ENCODE measurements at places on chromosomes 3 and 15.
A peak's percentile ranks its signal among the peaks of the same experiment; 100 is the strongest.

DNA sequence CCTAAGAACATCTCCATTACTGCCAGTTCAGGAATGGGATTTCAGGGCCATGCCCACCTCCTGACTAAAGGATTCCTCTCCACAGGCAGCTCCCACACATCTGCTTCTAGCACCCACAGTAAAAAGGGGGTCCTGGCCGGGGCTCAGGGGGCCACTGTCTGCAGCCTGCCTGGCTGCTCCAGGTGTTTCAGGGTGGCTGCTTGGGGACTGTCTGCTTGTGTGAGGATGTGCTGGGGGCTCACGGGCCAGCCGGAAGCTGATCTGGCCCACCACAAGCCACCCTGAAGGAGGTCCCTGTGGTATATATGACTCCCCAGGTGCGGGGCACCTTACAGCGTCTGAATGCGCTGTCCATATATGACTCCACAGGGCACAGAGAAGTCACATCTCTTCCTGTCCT lies 135.4 kb downstream of the NSMCE3 start:
- DNase-seq = no peak

DNA sequence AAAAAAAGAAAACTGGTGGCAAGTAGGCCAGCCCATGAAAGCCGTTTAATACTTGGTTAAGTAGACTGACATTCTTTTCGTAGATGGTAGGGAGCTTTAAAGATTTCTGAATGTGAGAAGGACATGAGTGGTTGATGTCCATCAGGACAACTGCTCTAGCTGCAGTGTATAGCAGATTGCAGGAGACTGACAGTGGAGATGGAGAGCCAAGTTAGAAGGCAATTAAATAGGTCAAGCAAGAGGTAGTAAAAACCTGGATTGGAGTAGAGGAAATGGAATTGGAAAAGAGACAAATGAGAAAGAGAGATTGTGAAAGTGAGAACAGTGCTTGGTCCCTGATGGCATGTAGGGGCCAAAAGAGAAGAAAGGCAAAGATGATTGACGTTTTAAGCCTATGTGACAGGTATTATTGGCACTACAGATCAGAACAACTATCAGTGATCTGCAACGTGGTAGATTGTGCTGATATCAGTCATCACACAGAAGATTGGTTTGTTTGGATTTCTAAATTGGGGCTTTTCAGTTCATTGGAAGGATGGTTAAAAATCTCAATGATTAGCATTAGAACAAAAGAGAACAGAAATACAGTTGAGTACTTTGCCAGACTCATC lies 74.0 kb downstream of the CNTN4 start:
- no peak for DNase-seq

DNA sequence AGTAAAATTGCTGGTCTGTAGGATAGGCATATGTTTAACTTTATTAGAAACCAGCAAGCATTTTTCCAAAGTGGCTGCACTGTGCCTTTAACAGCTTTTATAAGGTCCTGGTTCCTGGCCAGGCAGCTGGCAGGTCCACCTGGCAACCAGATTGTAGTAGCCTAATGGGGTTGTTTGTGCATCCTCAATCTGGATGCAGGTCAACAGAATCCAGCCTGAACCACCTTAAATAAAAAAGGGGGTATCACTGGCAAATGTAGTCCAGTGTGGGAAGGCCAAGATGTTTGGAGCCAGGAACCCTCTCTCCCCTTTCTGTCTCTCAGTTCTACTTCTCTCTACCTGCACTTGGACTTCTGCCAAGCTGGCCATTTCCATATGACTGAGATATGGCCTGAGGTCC lies 200.3 kb downstream of the ZNF621 start:
- DNase-seq = no peak

- DNase-seq = no peak
Measured at GRCh38 chr3:113158171-113158570, 53.2 kb upstream of the BOC start.

DNA sequence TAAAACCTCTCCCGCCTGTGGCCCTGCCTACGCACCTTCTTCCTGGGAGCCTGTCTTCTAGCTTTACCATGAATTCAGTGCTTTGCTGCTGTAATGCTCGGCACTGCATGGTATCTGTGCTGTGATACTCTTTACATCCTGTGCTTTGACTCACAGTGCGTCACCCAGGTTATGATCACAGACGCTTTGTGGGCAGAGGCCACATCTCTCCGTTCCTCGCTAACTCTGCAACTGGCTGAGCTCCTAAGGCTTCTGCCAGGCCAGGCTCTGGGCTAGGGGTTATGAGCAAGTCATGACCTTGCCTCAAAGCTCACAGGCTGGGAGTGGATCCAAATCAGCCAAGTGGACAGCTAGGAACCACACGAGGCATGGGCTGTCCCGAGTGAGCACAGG lies 23.2 kb downstream of the SPTBN5 start:
- DNase-seq = no peak

GRCh38 chr3:55647063-55647462 lies 160.0 kb upstream of the WNT5A start:
- DNase-seq = peak; percentile 41

DNA sequence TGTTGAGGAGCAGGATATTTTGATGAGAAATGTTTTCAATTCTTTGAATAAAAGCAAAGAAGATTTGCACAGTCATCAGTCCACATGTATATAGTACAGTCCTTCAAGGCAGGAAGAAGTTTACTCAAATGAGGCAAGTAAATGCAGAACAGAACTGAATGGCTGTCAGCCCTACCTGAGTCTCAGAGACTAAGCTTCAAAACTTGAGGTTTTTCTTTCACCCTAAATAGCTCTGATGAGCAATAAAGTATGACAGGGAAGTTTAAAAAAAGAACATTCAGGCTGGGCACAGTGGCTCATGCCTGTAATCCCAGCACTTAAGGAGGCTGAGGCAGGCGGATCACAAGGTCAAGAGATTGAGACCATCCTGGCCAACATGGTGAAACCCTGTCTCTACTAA lies 232.5 kb downstream of the SUCLG2 start:
- no peak for DNase-seq

DNA sequence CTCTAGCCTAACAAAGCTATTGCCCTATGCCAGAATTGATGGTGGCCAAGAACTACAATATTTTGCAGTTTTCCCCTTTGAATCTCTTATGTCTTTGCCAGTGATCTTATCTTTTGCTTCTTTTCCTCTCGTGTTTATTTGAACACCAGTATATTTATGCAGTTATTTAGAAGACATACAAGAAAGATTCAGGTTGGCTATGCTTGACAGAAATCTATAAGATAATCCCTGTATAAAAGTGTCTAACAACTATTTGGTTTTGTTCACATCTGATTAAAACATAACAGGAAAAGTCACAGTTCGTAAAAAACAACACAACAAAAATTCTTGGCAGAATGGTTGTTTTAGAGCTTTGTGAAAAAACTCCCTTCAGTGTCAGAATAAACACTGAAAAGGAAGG lies 63.7 kb downstream of the SEMA6D start:
- no peak for DNase-seq

DNA sequence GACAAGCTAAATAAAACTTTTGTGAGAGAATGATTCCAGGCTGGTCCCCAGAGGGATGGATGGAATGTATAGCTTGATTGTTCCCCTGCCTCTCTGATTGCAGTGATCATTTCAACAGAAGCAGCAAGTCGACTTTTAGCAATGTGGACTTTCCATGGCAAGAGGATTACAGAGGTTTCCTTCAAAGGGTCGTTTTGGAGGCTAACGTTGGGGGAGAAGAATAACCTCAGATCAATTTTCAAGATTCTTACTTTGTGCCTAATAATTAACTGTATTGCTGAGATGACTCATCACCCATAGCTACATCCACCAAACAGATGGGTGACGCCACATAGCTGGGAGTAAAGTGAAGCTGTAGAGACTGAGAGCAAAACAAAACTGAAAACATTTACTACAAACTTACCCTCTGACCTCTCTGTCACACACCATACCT lies 79.9 kb downstream of the GTPBP8 start:
- DNase-seq = no peak

DNA sequence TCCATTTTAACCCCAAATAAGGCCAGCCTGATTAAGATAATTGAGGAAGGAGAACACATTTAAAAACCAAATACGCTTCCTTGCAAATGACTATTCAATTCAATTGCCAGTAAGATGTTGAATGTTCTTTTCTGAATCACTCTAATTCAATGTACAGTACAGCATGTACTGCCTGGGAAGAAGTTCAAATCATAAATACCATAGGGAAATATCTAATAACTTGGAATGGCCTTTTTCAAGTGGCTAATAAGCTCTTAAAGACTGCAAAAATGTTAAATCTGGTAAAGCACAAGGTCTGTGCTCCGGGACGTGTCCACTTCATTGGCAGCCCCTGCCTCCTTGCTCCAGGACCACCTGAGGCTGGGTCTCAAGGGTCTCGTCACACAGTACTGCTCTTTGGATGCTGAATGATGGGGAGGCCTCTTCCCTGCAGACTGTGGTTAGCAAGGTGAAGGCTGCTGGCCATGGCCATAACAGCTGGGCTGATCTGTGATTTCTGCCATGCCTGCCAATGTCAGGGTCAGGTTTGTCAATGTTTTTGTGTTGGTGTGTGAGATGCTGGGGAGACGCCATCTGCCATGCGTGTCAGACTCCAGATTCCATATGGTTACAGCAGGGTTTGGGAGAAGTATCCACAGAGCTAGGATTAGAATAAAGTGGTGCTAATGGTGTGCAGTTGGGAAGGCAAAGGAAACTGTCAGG lies 300.5 kb downstream of the ADAMTS17 start:
- no peak for DNase-seq

DNA sequence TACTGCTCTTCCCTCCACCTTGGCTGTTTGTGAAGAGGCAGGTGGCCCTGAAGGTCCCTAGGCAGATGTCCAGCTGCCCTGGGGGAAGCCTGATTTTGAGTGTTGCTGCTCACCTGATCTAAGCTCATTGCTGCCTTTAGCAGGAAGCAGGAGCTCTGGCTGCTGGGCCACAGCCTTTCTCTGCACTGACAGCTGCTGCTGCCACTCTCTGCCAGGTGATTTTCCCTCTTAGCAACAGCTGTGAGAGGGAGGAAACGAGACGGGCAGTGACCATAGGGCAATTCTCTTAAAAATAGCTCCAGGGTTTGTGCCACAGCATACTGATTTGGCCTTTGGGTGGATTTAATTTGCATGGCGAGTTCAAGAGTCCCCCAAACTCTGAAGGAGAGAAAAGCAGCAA lies 415.8 kb upstream of the SEMA6D start:
- no peak for DNase-seq

GRCh38 chr3:133404920-133405319 lies 5.1 kb downstream of the BFSP2 start:
- DNase-seq = peak; percentile 41

DNA sequence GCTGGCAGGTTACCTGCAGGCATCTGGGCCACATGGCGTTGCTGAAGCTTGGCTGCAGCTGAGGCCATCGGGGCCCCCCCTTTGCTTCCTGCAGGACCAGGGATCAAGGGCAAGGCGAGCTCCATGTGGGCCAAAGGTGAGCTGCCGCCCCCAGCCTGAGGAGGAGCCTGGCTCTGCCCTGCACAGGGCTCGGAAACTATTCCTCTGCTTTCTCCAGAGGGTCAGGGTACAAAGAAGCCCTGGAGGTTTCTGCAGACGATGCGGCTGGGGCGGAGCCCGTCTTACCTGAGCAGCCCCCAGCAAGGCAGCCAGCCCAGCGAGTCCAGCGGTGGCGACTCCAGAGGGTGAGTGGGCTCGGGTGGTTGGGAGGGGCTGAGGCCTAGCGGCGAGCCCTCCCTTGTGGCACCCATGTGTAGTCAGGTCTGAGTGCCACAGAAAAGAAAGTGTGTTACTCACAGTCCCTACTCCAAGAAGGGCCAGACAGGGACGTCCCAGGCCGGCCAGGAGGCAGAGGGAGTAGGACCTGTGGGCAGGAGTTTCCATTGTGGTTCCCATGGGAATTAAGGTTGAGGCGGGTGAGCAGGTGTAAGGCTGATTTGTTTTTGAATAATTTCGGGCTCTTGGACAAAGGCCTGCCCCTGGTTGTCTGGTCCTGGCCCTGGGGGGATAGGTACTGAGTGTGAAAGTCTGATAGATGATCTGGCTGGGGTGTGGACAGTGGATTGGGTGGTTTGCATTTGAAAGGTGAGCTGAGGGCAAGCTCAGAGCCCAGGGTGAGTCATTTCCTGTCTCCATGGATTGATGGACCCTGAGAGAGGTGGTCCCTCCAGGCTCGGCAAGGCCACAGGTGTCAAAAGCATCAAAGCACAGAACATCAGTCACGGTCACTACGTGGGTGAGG lies 25.4 kb downstream of the CFAP100 start:
- DNase-seq = no peak

DNA sequence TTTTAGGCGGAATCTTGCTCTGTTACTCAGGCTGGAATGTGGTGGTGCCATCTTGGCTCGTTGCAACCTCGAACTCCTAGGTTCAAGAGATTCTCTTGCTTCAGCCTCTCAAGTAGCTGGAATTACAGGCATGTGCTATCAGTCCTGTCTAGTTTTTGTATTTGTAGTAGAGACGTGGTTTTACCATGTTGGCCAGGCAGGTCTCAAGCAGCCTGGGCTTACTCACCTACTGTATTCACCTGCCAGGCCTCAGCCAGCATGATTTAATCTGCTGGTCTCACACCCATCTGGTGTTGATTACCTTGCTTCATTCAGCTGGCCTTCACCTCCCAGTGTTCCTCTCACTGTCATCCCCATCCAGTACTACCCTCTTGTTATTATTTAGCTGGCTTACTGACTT lies 102.0 kb downstream of the IL12A start:
- no peak for DNase-seq

- DNase-seq = no peak
Measured at GRCh38 chr3:171049861-171050444, 23.4 kb upstream of the SLC2A2 start.

GRCh38 chr3:190533511-190534281 lies 19.8 kb downstream of the IL1RAP start:
- DNase-seq = no peak

- peak; percentile 40 for DNase-seq
Measured at GRCh38 chr3:155737844-155738460, 6.9 kb downstream of the PLCH1 start.

DNA sequence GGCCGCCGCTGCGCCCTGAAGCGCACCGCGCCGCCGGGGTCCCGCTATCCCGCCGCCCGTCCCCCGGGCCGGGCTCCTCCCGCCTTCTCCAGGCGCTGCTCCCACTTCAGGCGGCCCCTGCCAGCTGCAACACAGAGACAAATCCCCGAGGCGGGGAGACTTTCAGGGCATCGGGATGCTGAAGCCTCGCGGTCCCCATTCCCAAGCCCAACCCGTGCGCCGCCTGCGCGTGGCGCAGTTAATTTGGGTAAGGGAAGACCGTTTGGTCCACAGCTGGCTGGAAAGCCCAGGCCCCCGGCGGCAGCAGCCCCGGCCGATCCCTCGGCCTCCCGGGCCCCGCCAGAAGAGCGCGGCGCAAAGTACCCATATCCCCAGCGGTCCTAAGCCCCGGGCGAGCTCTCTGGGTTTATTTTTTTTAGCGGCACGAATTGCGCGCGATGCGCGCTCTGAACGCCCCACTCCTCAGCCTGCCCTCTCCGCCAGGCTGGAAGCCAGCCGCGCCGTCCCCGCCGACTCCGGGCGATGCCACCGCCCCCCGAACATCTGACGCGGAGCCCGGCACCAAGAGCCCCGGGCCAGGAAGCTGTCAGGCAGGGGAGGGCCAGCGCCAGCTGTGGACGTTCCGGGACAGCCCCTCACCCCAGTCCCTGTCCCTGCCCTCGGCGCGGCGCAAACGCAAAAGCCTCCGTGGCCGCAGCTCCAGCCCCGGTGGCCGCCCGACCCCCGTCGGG lies 517 bp downstream of the FBN1 start:
- peak; percentile 52 for DNase-seq
